ENCODE measurements at places on chromosomes 2 and 18.

DNA sequence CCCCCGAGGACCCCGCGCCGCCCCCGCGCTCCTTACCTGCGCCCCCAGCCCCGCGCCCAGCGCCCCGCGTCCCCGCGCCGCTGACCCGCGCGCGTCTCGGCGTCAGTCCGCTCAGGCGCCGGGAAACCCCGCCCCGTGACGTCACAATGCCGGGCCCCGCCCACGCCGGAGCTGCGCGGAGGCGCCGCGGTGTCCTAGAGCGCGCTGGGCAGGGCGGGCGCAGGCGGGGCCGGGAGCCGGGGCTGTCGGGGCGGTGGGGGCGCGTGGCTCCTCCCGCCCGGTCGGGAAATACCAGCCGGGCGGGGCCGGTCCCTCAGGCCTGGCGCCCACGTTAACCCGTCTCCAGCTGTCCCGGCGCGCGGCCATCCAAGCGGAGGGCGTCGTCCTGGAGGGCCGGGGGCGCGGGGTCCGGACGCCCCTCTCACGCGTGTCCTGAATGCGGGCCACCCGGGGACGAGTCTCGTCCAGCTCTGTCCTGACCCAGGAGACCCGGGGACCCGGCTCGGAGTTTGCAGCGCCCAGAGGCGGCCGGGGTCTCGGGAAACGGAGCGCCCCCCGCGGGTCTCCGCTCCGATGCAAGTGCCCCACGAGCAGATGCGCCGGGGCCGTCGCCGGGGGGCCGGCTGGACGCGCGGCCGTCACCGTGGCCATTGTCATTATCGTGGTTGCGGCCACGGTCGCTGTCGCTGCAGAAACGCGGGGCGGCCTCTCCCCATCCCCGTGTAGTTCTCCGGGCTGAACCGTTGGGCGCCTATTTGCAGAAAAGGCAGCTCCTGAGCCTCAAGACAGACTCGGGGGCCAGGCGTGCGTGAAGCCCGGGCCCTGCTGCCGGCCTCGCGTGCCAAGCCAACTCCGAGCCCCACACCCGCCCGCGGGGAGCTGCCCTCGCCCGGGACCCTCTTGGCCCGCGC lies at the start of gene SLC66A2:
Gene SLC66A2, minus strand, starts transcription at position 109 of the 911 bp plus-strand sequence. CDS start 727 bp downstream, outside the sequence.
- peak; percentile 87 for DNase-seq

DNA sequence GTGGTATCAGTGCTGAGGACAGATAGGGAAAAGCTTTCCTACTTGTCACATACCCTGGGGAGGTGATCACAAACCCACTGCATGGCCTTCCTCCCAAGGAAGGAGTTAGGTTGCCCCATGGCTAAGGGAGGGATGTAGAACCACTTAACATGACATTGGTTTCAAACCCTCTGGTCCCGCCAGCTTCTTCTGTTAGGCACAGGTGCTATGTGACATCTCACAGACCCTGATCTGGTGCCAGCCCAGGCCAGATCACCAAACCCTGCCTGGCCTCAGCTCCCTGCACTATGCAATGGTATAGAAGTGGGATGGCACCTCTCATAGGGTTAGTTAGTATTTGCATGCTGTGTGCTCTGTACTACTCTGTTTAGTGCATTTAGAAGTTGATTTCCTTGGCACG lies 58.0 kb downstream of the TCF7L1 start:
- DNase-seq: no peak

DNA sequence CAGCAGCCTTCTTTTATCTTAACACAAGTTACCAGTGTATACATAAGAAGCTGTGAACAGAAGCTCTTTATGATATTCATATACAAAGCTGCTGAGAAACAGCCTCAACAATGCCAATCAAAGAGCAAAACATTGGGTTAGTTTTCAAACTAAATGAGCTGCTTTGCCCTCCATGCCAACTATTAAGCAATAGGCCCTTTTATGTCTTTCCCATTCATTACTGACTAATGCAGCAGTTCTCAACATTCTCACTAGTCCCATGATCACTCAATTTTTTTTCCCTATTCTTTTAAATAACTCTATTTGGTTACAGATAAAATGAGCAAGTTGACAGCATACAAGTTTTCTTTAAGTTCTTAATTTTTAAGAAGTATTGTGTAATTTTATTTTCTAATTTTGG lies 57.9 kb upstream of the FRZB start:
- DNase-seq: no peak

- no peak for DNase-seq
Observed at GRCh38 chr2:221205103-221205673, 366.9 kb downstream of the EPHA4 start.

- DNase-seq: no peak
Observed at GRCh38 chr2:68318914-68319397, 793 bp downstream of the CNRIP1 start.

DNA sequence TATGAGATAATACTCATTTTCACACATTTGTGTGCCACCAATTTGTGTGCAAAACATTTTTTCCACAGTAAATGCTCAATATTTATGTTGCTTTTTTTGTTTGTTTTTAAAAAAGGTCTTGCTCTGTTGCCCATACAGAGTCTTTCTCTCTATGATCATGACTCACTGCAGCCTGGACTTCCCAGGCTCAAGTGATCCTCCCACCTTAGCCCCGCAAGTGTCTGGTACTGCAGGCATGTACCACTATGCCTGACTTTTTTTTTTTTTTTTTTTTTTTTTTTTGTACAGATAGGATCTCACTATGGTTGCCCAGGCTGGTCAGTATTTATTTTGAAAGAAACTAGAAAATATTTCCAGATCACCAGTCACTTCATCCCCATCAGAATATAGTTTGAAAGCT lies 297.8 kb upstream of the GYPC start:
- no peak for DNase-seq

- no peak for DNase-seq
Observed at GRCh38 chr2:168633200-168633599, 169.2 kb upstream of the NOSTRIN start.

DNA sequence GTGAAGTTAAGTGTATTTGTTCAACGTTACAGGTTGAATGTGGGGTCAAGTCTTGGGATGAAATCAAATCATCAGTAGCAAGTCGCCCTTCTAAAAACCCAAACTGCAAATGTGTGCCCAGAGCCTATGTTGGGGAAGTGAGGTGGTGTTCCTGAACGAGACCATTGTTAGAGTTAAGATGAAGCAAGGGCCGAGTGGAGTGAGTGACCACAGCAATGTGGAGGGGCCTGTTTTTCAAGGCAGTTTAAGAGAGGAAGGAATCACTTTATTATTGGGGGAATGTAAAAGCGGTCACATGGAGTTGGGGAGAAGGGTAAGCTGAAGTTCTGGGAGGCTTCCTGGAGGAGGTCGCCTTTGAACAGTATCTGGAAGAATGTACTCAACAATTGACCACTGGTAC lies 68.5 kb downstream of the MYCN start:
- DNase-seq: no peak

GRCh38 chr2:196653843-196654242 lies 14.3 kb downstream of the CCDC150 start:
- DNase-seq: no peak

DNA sequence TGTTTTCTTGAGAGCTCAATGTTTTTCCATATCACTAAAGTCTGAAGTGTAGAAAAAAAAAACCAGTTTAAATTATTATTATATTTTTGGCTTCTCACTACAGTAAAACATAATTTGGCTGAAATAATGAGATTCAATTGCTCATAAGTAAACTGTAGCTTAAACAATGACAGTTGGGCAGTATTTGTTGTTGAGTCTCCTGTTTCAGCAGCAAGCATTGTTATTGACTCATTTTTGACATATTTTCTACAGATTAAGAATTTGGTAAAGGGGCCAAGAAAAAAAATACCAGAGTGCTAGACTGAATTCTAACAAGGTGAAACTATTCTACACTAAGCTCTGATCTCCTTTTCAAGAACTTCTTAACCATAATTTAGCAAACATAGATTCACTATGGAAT lies 2070.4 kb upstream of the CELF4 start:
- DNase-seq: no peak

DNA sequence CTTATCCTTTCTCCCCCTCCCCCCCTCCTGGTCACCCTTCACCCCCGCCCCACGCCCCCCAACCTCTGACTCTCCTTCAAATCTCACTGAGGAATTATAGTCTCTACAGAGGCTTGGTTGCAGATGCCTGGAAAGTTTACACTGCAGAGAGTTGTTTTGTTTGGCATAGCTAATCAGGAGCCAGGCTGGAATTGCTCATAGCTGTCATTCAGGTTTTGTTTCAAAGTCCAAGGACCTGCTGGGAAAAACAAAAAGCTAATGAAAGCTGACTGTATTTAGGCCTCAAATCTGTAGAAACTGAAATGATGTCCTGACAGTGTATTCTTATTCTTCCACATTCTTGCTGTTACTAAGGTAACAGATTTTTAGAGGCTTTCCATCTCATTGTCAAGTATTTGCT lies 22.6 kb downstream of the GREB1L start:
- DNase-seq: no peak

GRCh38 chr2:10787176-10787968 lies 25.2 kb downstream of the PDIA6 start:
- DNase-seq: peak; percentile 30

DNA sequence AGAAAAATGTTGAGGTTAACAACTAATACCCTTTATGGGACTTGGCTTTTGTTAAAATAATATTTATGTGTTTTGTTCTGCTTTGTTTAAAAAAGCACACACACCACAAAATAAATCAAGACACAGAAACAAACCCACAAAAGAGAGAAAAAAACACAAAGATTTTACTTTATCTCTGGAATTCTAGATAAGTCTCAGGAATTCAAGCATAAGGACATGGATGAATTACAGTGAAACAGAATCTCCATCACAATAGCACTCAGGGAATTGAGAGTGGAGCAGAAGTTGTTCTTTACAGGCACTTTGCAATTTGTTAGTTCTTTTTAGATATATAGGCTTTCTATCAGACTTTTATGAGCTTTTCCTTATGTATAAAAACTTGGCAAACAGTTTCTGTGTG lies 360.9 kb upstream of the ZC3H15 start:
- DNase-seq: no peak

GRCh38 chr2:129274038-129274415 lies 705.4 kb upstream of the RAB6C start:
- DNase-seq: no peak

DNA sequence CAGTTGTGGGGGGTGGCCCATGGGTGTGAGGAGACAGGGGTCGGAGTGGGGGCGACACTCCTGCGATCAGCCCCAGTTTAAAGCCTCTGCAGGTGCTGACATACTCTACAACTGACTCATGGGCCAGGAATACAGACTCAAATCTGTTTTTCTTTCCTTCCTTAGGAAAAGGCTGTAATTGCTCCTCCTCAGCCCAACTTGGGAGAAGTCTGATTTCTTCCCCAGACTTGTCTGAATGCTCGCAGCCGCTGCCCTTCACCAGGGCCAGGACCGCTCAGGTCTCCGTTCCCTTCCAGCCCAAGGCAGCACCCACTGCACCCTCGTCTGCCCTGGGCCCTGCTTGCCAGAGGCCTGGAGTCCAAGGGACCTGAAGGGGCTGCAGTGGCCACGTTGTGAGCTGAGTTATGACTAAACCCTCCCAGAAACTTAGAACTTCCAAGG lies 41.3 kb downstream of the RHOB start:
- no peak for DNase-seq

DNA sequence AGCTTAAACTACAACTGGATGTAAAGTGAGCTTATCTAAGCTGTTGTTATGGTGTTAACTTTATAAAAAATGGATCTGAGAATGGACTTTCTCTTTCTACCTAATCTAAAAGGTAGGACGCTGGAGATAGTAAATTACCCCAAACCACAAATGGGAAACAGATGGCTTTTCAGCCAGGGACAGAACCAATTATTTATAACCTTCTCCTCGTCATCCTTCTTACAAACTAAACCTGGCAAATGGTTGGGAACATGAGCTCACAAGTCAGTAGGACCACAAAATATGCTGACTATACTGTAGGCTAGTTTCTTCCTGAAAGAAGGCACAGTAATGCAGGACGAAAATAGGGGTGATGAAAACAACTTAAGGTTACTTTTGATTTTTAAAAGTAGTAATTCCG lies 32.7 kb upstream of the ZDBF2 start:
- DNase-seq: no peak

- DNase-seq: no peak
Observed at GRCh38 chr18:24976502-24976901, 375.5 kb downstream of the ZNF521 start.

GRCh38 chr2:26509141-26509540 lies 31.2 kb upstream of the OTOF start:
- DNase-seq: no peak

- DNase-seq: peak; percentile 34
Observed at GRCh38 chr2:133063775-133064174, 393.8 kb upstream of the LYPD1 start.

DNA sequence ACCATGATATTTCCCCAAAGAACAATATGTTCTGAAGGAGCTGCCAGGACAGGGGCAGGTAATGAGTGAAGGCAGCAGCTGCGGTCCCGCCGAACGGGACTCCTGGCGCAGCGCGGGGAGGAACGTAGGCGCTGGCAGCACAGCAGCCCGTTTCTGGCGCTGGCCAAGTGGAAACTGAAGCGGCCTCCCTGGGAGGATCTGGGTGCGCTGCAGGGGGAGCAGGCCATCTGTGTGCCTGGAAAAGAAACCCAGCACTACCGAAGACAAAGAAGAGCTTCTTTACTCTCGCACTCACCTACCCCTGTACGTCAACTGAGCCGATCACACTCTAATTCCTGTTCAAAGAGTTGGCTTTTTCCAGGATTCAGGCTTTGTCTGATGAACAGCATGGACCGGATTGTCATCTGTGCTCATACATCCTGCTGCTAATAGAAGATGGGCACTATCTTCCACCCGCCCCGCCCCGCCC lies 11.8 kb downstream of the G6PC2 start:
- DNase-seq: no peak

GRCh38 chr2:58045580-58046334 lies 849 bp upstream of the VRK2 start:
- DNase-seq: no peak

- DNase-seq: no peak
Observed at GRCh38 chr2:16079637-16080036, 139.3 kb downstream of the MYCN start.

DNA sequence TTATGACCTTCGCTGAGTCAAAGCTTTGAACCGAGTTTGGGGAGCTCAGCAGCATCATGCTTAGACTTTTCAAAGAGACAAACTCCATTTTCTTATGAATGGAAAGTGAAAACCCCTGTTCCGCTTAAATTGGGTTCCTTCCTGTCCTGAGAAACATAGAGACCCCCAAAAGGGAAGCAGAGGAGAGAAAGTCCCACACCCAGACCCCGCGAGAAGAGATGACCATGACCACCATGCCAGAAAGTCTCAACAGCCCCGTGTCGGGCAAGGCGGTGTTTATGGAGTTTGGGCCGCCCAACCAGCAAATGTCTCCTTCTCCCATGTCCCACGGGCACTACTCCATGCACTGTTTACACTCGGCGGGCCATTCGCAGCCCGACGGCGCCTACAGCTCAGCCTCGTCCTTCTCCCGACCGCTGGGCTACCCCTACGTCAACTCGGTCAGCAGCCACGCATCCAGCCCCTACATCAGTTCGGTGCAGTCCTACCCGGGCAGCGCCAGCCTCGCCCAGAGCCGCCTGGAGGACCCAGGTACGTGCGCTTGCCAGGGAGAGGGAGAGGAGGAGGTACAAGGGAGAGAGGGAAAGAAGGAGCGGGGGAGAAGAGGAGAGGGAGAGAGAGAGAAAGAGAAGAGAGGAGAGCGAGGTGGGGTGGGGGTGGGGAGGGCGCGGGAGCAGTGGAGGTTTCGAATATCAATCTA lies at the start of gene DLX1:
Gene DLX1, plus strand, starts transcription at position 48 of the 700 bp plus-strand sequence. Its CDS starts 171 bp downstream, at position 219.
- DNase-seq: no peak

- DNase-seq: no peak
Observed at GRCh38 chr2:11701751-11702301, 31.8 kb upstream of the NTSR2 start.

GRCh38 chr2:187210726-187211125 lies 237.3 kb downstream of the CALCRL start:
- no peak for DNase-seq
